Epithelial cell of prostate (primary cell): ENCODE measurements at places on chromosomes 2 and 18.
A peak's percentile ranks its signal among the peaks of the same experiment; 100 is the strongest.

DNA sequence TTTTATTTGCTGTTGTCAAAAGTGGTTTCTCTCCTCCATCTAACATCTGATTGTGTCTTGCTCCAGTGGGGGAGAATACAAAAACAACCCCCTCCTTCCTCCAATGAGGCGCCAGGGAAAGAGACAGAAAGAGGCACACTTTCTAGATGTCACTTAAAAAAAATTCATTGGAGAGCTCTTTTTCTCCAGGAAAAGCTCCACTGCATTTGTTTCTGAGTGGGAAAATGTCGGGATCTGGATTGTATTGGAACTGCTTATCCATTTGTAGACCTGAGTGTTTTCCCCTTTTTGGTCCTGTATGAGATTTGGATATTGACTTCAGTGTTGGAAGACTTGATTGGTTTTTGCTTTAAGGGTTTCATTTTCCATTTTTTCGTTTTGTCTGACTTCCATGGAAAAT is 995 bp downstream of the MBD5 start:
- no peak for DNase-seq

DNA sequence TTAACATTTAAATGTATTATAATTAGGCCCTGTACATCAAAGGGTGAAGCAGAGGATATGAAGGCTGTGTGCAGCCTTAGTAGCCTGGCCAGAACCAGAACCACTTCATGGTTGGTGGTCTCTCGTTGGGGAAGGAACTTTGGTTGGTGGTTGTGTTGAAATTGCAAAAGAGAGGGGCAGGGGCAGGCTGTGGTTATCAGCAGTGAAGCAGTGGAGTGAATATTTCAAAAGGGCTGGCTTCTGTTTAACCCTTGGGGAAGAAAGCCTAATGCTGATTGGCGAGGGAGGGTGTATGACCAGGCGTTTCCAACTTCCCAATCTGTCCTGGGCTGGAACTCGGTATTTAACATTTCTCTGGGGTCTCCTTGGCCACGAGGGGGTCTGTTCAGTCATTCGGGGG is 51.2 kb upstream of the LYPD6B start:
- DNase-seq = no peak

- DNase-seq = no peak
Observed at GRCh38 chr18:48642503-48642902, 103.7 kb downstream of the CTIF start.

DNA sequence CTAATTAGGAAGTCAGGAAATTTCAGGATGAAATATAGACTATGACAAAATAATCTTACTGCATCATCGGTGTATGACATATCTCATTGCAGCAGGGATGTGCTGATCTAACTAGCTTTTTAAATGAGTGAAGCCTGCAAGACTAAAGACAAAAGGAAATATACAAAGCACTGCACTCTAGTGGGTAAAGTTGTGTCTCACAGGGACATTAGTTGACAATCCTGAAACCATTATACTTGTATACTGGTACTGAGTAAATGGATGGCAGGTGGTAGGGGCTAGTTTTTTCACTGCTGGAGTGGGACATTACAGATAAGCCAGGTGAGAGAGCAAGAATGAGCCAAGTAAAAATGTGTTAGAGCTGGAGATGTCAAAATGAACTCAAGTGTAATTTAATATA is 317.5 kb upstream of the RAB6C start:
- DNase-seq = no peak

DNA sequence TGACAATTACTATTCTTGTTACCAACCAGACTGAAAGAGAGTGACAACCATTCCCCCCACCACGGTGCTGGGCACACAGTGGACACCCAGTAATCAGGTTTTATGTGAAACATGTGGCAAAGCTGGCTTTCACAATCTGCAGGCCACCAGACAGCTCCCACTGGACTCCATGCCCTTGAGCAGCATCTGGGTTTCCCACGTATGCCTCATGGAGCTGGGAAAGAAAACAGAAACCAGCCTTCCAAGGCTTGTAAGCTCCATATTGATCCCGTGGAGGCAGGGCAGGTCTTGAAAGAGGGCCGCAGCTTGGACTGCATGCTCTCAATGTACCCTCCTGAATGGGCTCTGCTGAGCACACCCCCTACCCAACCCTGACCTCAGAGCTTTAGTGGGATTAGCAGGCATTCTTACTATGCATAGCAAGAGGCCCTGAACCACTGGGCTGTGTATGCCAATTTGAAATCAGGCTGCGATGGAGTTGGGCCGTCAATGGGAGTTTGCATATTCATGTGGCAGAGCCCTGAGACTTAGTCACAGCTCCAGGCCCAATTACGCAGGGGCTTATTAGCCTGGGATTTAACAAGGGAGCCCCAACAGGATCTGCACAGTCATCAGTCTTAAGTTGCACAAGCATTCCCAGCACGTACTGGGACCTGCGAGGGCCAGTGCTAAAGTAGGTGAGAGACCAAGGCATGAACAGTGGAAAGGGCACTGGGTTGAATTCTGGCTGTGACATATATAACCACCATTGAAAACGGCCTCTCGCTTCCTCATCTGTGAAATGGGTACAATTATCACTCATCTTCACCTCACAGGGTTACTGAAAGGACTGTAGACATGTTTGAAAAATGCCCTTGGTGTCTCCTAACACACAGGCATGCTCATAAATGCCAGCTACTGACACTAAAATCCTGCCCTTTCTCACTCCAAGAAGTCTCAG is 10.5 kb downstream of the C1QL2 start:
- no peak for DNase-seq

DNA sequence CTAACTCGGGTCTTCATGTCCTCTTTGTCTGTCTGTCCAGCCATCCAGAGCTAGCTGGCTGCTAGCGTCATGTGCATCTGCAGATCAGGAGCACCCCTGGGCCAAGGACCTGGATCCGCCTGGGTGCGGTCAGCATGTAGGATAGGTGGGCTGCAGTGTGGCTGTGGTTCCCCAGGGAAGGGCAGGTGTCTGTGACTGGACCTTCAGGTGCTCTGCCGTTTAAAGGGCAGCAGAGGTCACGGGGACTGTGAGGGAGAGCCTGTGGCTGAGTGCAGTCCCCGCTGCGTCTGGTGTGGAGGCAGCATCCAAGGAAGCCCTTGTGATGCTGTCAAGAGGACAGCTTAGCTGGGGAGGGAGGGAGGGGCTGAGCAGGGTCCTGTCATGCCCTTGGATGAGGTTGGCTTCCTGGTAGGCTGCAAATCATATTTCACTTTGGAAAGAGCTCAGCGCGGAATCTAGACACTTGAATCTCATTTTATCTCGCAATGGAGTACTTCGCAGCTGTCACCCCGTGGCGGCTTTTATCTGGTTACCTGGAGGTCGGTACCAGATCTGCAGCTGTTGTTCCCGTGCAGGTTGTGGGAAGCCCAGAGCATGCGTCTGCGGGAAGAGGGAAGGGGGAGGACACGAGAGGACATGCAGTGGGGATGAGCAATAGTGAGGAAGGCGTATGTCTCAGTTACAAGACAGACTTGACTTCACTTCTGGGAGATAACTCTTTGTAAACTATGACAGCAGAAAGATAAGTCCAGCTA is 5.9 kb upstream of the RALB start:
- no peak for DNase-seq

GRCh38 chr18:30684825-30685481 is 357.6 kb downstream of the DSC3 start:
- DNase-seq = no peak

GRCh38 chr2:192029089-192029488 is 165.6 kb downstream of the TMEFF2 start:
- peak; percentile 22 for DNase-seq

DNA sequence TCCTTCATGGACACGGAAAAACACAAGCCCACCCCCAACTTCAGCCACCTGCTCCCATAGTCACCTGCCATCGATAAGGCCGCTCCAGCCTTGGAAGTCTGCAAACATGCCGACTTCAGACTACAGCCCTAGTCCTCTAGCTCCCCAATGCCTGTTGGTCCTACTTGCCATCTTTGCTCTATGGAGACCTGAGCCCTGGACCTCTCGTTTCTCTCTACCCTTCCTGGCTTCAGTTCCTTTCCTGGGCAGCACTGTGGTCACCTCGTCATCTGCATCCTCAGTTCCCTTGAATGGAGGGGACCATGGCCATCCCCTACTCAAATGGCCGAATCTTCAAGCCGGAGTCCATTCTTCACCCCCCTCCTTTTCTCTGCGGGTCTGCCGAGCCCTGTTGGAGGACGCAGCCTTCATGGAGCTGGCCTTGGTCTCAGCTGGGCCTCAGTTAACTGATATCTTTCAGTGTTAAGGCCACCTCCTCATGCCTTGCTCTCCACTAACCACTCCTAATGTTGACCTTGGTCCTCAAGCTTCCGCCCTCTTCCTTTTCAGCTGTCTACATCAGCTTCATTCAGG is 47.7 kb upstream of the GBX2 start:
- DNase-seq = no peak

GRCh38 chr2:219737270-219737691 is 109.9 kb downstream of the SLC4A3 start:
- DNase-seq = no peak

DNA sequence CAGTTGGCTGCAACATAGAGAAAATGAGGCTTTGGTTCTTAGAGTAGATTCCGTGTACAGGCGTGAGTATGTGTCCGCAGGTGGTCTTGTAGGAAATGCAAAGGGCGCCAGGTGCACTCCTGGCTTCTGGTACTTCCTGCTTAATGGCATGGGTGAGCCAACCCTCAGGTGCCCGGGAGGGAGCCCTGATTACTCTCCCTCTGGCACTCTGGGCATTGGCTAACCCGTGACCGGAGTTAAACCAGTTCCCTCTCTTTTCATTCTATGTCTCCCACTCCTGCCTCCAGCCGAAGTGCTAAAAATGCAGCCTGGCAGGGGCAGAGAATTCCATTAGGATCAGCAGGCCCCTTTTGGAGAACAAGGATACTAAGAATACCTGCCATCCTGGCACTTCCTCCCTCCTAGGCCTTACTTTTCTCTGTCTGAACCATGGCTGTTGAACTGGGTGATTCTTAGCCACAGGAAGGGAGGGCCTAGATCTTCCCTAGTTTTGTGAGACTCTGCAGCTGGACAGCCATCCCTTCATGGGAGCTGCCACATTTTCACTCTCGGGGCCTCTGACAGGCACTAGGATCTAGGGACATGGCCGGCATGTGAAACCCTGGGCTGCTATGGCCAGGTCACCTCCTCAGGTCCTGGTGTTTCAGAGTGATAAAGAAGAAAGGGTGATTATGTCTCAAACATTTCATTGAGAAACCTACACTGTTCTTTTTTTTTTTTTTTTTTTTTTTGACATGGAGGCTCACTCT is 6.5 kb downstream of the MERTK start:
- no peak for DNase-seq
